ENCODE measurements at places on chromosomes 16 and 17.

DNA sequence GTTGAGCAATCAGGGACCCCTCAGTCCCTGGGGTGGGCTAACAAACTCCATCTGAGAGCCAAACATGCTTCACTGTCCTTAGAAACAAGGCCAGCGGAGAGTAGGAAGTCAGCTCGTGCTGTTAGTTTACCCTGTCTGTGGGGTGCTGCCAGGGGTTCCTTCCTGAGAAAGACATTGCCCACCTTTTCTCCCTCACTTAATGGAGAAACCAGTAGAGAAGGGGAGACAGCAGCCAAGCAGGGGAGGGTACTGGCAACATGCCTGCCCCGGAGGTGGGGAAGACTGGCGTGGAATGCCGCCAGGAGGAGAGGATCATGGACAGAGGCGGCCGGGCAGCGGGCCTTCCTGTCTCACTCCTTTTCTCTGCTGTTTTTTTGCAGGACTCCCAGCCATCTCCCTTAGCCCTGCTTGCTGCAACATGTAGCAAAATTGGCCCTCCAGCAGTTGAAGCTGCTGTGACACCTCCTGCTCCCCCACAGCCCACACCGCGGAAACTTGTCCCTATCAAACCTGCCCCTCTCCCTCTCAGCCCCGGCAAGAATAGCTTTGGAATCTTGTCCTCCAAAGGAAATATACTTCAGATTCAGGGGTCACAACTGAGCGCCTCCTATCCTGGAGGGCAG, 19.9 kb downstream of the SP2 start:
- DNase-seq, result no peak

- no peak for DNase-seq
Measured at GRCh38 chr17:44241106-44241624, 21.7 kb upstream of the UBTF start.

DNA sequence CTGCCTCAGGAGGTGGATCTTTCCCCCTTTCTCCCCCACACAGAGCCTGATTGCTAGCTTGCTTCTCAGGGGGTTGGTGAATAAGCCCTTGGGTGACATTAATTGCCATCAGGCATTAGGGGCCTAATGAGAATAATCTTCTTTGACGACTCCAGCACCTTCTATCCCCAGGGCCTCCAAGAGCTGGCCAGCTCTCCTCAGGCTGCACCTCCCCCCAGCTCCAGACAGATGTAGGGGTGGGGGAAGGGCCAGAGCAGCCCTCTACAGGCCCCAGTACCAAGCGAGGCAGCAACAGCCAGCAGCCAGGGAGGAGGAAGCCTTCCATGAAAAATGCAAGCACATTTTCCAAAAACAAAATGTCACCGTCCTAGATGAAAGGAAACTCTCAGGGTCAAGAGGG, 1.4 kb upstream of the TMEM132E start:
- no peak for DNase-seq

- no peak for DNase-seq
Measured at GRCh38 chr16:85759136-85759535, 8.2 kb upstream of the C16orf74 start.

- no peak for DNase-seq
Measured at GRCh38 chr17:44235583-44235936, 16.1 kb upstream of the UBTF start.

DNA sequence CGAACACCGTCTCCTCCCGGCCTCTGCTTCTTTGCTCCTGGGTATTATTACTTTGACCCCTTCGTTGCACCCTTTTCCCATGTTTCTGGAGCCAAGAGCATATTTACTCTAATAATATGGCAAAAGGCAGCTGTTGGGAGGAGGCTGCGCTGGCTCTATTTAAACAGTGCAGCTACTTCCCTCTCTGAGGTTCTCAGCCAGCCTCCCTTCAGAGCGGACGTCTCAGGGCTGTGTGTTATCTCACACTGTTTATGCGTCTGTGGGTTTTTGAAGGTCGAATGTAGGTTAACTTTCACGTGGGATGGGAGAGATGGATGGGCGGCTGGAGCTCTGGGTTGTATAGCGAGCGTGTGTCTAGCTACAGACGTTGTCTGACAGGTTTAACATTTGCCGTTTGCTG, 45.3 kb downstream of the COX4I1 start:
- no peak for DNase-seq

GRCh38 chr17:32915245-32915644, 12.7 kb upstream of the TMEM98 start:
- DNase-seq, result no peak

DNA sequence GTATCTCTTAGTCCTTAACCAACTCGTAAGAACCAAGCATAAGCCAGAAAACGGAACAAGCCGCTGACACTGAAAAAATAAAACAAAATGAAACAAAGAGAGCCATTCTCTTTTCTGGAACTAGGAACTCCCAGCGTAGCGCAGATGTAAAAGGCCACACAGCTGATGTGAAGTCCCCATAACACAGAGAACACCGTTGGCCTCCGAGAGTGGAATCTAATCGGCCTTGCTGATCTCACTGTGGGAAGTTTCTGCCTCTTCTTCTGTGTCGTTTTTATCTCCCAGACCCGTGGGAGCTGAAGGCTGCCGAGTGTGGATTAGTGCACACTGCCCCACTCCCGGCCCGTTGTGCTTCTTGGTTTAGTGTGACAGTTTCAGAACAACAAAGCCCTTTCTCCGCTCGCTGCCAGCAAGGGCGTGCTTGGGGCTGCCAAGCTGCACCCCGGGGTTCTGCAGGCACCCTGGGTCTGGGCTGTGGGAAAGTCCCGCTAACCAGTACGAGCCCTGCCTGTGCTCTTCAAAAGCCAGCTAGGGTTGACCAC, 21.7 kb downstream of the TTYH2 start:
- DNase-seq, result no peak

GRCh38 chr16:18788828-18789514, 1.2 kb downstream of the RPS15A start:
- DNase-seq, result no peak

GRCh38 chr16:86286991-86287663, 223.2 kb upstream of the FOXF1 start:
- DNase-seq, result no peak

GRCh38 chr17:72474719-72475477, 354.1 kb downstream of the SOX9 start:
- no peak for DNase-seq

DNA sequence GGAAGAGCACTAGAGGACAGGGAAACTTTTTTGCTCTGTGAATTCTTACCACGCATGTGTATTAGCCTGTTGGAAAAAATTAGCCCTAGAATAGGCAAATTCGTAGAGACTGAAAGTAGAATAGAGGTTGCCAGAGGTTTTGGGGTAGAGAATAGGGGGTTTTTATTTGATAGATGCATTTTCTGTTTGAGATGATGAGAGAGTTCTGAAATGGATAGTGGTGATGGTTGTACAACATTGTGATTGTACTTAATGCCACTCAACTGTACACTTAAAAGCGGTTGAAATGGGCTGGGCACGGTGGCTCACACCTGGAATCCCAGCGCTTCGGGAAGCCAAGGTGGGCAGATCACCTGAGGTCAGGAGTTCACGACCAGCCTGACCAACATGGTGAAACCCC, 8.0 kb upstream of the DOC2B start:
- no peak for DNase-seq

GRCh38 chr16:12455287-12455798, 348.3 kb downstream of the CPPED1 start:
- no peak for DNase-seq

DNA sequence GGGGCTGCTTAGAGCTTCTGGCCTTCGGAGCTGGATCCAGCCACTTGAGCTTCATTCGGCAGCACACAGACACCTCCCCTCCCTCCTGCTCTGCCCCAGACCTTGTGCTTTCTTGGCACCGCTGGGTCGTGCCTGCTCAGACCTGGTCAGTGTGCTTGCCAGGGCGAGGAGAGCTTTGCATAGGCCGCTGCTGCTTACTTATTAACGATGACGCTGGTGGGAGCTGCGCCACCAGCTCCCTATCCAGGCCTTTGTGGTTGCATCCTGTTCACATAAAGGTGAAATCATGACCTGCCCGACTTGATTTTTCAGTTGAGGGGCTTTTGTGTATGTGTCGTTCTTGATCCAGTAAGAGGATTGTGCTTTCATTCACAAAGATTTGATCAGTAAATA, 101.1 kb downstream of the MSI2 start:
- DNase-seq, result no peak

- DNase-seq, result no peak
Measured at GRCh38 chr16:56946767-56947603, 14.8 kb upstream of the CETP start.

GRCh38 chr17:54153423-54153822, 330.7 kb downstream of the KIF2B start:
- no peak for DNase-seq

- no peak for DNase-seq
Measured at GRCh38 chr16:22141767-22142166, 20.5 kb upstream of the SDR42E2 start.

GRCh38 chr16:11696266-11697012, 28.2 kb downstream of the SNN start:
- DNase-seq, result no peak

DNA sequence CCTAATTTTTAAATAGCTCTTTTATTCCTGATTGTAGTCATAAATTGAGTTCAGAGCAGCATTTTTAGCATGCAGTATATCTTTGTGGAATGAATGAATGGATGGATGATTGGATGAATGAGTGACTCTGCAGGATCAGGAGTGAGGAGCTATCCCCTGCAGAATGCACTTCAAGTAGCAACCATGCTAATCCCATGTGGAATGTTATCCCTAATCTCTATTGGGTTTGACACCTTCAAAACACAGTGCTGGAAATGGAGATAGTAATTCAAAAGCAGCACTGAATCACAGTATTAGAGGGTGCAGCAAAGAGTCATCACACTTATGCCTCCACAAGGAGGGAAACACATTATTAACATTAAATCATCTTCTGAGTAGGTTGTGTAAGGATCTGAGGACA, 501.9 kb downstream of the SHISA9 start:
- no peak for DNase-seq

DNA sequence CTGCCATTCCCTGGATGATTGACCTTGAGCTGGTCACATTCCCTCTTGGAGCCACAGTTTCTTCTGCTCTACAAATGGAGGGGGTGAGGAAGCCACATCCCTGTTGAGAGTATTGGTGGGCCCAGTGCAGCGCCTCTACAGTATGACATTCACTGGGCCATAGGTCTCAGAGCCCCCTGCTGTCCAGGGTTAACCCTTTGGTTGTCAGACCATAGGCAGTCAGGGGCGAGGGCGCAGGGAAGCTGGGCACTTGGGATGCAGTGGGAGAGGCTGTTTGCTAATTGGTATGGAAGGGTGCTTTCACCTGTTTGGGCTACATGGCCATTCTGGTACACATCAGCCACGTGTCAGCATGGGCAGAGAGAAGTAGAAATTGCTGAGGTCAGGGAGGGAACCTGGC, 27.3 kb upstream of the WFDC1 start:
- DNase-seq, result no peak

DNA sequence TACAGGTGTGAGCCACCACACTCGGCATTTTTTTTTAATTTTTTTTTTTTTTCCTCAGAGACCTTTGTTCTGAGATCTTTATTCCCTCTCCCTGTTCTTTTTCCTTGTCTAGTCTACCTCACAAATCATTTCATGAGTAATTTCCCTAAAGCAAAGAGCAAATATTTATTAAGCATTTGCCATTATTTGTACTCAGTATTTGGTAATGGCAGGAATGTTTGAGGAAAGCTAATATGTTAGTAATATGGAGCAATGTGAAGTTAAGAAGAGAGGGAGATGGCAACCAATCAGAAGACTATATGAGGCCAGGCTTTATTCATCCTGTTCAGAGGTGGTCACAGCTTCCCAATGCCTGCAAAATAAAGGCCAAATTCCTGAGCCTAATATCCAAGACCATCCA, 13.3 kb downstream of the CENPV start:
- DNase-seq, result no peak

DNA sequence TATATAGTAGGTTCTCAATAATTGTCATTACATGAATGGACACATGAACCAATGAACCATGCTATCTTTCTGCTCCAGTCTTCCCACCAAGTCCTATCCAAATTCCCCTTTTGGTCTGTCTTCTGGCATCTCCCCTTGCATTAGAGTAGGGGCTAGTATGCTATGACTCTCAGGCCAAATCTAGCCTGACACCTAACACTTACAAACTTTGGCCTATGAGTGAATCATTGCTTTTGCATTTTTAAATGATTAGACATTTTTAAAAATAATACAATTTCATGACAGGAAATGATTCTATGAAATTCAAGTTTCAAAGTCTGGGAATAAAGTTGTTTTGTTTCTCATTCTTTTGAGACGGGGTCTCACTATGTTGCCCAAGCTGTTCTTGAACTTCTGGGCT, 102.5 kb upstream of the MAF start:
- DNase-seq, result no peak

DNA sequence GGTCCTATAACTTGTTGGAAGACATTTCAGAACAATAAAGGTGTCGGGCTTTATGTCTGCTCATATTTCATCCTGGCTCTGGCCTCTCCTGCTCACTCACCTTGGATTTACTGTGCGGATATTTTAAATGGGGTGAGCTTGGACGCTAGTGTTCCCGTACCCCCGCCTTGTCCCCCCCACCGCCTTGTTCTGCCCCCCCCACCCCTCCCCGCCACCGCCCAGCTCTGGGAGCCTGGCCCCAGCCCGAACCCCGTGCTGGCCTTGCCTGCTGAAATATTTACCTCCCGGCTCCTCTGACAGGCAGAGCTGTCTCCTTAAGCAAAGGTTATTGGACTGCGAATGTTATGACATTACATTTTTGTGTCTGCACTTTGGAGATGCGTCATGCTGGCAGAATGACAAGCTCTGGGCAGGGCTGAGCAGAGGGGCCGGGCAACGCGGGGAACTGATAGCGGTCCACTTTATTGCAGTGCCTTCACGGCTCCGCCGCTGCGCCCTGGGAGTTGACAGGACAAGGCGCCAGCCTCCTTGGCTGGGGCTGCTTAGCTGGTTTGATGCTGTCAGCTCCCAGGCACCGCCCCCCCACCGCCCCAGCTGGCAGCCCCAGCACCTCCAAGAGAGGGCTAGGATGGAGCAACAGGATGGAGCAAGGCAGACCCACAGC, 222.5 kb upstream of the GSE1 start:
- DNase-seq, result no peak

- no peak for DNase-seq
Measured at GRCh38 chr17:10121971-10122707, 76.3 kb downstream of the GAS7 start.

- DNase-seq, result no peak
Measured at GRCh38 chr16:81808933-81809480, 29.9 kb downstream of the PLCG2 start.

DNA sequence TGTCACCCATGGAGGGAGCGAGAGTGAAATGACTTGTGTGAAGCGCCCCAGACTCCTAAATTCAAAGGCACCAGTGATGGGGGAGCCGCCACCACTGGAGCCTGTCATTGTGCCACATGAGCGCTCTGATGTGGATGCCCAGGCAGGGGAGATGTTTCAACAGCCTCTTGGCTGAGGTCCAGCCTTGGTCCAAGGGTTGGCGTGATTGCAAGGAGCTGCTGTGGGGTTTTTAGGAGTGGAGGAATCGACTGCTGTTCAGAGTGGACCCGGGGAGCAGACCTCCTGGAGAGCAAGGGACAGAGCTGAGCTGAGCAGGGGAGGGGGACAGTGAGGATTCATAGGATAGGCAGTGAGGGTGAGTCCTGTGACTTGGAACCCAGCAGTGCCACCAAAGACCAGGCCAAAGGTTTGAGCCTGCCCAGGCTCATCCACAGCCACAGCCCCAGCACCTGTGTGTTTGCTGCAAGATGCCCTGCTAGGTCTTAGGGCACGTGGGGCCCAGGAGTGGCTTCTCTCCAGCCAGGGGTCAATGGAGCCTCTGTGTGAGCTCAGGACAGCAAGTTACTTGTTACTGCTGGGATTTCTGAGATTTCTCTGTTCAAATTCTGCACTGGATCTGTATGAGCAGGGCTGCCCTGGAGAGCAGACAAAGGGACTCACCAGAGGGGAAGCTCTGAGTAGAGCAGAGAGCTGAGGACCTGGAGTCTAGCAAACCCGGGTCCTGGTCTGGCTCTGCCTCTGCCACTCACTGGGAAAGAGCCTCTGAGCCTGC, 20.3 kb downstream of the RHBDL3 start:
- DNase-seq, result no peak
